EH (cell line): ENCODE measurements at places on chromosomes 5 and 9.
A peak's percentile ranks its signal among the peaks of the same experiment; 100 is the strongest.

- DNase-seq, result no peak
Measured at GRCh38 chr5:23457780-23458179, 49.6 kb upstream of the PRDM9 start.

DNA sequence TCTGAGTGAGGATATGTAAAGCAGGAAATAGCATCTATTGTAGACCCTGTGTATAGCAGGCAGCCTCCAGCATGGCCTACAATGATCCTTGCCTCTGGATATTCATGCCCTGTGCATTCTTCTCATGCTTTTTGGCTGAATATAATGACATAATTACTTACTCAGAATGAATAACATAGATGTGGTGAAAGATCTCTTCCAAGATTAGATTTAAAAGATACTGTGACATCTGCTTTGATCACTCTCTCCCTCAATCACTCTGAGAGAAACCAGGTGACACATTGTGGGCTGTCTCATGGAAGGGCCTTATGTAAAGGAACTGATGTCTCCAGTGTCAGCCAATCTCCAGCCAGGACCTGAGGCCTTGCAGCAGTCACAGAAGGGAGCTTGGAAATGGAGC, 376.7 kb downstream of the DNAH5 start:
- peak; percentile 87 for DNase-seq

DNA sequence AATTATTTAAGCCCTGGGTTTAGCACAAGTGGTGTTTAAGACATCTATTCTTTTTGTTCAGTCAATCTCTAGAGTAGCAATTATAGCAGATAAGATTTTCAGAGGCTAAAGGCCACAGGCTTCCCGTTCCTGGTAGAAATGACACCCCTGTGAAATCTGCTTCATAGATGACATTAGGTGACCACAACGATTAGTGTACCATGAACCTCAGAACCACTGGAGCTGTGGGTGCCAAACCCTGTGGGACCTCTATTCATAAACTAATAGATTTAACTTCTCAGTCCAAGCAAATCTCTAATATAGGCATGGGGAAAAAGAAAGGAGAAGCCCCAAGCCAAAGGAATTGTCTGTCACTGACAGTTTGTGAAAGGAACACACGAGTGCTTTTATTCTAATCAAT, 207.4 kb downstream of the ARRDC3 start:
- DNase-seq, result no peak

DNA sequence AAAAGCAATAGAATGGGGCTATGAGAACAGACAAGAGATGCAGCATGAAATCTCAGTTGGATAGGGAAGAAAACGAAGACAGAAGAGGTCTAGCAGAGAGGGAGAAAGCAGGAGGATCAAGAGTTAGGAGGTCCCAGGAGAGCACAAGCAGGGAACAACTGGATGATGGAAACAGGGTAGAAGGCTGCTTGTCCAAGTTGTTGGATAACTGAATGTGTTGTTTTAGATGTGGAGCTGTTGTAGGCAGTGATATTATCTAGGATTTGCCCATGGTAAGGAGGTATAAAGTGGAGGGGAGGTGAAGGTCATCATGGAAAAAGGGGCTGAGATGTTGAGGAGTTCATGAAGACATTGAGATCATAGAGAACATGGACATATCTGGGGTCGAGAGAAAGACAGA, 12.4 kb upstream of the RHOBTB3 start:
- no peak for DNase-seq

- no peak for DNase-seq
Measured at GRCh38 chr9:4164356-4164755, 135.5 kb downstream of the GLIS3 start.

- DNase-seq, result no peak
Measured at GRCh38 chr5:76529464-76530344, 93.5 kb downstream of the F2RL2 start.

DNA sequence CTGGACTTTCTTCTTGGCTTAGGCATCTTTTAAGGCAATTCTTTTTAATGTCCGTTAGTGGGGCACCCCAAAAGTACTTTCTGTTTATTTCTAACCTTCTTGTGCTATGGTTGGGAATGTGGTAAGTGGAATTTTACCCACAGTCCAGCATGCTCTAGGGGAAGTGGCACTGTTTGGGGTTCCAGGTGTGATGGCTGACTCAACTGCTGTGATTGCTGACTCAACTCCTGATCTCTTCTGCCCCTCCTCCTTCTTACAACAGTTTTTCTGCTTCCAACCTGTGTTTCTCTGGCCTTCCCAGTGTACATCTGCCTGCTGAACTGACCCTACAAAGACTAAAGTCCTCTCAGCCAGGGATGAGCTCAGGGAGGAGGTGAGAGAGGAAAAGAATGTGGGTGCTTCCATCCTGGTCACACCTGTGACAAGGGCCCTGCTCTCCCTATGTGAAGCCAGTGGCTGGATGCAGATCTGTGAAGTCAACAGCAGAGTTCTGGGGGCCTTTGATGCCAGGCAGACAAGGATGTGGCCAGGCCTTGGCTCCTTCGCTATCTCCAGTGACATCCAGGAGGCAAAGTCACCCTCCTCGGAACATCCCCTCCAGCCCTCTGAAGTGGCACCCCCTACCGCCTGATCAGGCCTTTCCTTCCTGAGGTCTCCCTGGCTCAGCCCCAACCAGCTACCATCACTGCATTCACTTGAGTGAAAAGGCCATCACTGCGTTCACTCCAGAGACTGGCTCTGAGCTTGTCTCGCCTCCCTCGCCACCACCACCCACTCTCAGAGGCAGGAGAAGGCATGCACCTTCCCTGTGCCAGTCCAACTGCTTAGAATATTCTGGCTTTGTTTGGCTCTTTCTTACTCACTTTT, 72.2 kb downstream of the C5orf15 start:
- no peak for DNase-seq

DNA sequence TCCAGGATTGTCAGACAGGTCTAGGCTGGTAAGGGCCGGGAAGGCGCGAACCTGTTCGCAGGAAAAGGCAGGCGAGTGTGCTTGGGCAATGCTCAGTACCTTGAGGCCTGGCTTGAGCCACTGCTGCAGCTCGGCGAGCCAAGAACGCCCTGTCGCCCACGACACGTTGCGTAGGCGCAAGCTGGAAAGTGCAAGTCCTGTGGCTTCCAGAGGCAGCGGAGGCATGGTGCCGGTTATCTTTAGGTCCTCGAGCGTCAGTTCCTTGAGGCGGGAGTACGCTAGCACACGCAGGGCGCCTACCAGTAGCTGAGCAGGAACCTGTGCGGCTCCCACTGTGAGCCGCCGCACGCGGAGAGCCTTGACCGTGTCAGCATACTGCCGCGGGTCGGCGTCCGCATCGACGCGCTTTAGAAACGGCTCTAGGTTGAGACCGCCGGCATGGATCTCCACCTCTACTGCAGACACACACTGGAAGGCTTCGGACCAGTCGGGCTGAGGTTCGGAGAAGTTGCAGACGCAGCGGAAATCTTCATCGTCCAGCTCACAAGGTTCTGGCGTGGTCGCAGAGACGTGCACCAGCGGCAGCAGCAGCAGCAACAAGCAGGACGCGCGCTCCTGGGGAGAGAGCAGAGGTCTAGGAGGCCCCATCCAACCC, 482 bp downstream of the CD14 start:
- DNase-seq, result peak; percentile 52

DNA sequence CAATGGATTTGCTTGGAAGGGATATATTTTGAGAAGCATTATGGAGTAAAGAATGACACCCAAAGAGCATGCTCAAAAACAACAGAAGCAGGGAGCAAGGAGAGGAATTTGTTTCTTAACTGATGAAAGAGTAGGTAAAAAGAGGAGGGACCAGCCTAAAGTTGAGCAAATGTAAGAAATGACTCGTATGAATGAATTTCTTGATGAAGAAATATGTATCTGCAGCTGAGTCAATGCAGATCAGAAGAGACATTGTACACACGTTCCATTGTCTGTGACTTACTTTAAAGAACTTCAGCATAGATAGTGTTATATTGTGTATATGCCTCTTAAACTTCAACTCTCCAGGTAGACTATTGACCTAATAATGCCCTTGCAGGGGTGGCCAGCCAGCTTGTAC, 112.7 kb upstream of the NREP start:
- DNase-seq, result peak; percentile 17

GRCh38 chr5:143968071-143968878, 156.3 kb downstream of the HMHB1 start:
- peak; percentile 79 for DNase-seq

DNA sequence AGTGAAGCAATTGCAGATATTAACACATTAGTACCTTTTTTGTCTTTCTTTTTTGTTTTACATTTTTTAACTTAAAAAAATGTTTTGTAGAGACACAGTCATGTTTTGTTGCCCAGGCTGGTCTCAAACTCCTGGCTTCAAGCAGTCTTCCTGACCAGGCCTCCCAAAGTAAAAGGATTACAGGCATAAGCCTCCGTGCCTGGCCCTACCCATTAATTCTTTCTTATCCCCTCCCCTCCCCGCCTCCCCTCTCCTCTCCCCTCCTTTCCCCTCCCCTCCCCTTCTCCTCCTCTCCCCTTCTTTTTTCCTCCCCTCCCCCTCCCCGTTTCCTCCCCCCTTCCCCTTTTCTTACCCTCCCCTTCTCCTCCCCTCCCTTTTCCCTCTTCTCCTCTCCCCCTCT, 182.4 kb downstream of the FER start:
- no peak for DNase-seq

GRCh38 chr5:174951151-174951780, 226.9 kb downstream of the MSX2 start:
- peak; percentile 74 for DNase-seq

DNA sequence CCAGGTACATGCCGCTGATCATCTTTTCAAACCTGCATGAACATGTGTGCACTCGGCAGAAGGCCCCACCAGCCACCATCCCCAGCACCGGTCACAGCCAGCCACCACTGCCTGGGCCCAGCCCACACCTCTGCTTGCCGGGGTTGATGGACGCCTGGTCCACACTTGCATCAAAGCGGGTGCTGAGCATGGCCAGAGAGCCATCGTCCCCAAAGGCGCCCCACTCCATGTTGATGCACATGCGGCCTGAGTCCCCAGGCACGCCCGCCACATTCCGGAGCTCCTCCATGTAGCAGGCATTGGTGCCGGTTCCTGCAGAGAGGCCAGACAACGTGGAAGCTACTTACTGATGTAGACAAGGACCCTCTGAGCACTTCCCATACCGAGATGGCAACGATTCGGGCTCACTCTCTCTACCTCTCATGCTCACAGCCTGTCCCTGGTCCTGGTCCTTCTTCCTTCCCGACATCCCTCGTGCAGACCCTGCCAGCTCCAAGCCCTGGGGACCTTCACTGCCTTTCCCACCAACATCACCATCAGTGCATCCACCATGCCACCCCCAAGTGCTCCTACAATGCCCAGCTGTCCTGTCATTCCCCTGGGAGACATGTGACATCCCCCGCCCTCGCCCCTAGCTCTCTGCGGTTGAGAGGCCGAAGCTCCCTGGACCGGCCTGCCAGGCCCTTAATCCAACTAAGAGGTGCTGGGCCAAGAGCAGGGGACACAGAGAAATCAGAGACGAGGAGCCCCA, 17.2 kb downstream of the HK3 start:
- DNase-seq, result no peak

- no peak for DNase-seq
Measured at GRCh38 chr5:135543001-135543484, 7.3 kb upstream of the NEUROG1 start.

DNA sequence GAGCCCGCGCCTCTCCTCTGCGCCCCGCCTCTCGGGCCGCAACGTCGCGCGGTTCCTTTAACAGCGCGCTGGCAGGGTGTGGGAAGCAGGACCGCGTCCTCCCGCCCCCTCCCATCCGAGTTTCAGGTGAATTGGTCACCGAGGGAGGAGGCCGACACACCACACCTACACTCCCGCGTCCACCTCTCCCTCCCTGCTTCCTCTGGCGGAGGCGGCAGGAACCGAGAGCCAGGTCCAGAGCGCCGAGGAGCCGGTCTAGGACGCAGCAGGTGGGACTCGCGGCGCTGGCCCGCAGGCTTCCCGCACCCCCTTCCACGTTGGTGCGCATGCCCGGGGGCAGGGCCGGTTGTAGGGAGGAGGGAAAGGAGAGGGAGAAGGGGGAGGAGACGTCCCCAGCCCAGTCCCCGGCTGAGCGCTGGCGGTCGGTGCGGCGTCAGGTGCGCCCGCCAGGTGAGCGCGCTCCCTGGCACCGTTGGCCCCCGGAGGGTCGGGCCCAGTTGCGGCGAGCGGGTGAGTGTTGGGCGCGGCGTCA, at the start of gene OCLN:
Gene OCLN (plus strand): TSS at position 400 of the 532 bp plus-strand sequence. CDS start 11,455 bp downstream, outside the sequence.
- DNase-seq, result peak; percentile 14

DNA sequence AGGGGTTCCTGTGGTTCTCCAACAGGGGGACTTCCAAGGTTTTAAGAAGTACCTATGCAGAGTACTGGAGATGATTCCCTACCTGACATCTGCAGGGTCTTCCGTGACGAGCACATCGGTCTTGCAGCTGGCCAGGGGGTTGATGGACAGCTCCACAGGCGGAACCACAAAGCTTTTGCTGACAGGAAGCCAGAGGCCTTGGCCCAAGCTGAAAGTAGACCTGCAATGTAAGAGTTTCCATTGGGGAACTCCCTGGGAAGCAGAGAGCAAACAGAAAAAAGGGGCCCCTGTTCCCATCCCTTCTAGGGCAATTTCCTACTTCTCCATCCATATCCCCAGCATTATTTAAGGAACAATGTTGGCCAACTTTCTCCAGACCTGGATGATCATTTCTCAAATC, 288.0 kb downstream of the TRIM32 start:
- no peak for DNase-seq

DNA sequence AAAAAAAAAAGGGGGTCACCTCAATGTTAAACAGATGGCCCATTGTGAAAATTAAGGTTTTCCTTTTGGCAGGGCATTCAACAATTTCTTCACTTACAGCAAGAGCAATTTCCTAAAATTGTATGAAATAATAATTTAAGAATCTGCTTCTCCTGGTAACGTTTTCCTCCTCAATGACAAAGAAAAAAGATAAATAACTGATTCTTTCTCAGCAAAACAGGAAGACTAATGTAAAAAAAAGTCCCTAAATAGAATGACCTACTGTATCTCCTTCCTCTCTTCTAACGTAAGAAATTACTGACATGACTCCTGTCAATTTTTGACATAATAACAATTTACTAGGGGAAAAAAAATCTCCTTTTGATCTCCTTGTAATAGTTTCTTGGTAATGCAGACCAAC, 25.5 kb downstream of the ABHD17B start:
- no peak for DNase-seq

- no peak for DNase-seq
Measured at GRCh38 chr5:157059093-157059539, at the start of gene HAVCR1. HAVCR1 (minus strand) TSS chr5:157059116; CDS start chr5:157057943, 1,173 bp downstream.

DNA sequence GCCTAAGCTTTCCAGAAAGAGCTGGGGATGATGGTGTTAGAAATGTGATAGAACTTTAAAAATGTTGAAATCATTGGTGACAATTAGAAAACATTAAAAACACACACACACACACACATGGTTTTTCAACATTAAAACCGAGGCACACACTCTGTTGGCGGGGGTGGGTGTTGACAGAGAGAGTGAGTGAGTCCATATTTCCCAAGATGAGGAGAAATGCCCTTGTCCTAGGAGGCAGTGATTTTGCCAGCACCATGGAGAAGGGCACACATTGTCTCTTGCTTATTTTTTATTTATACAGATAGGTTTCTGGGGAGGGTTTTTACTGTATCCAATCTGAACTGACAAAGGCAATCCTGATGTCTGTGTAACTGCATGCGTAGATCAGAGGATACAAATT, 152.5 kb downstream of the INSYN2B start:
- DNase-seq, result peak; percentile 16

- no peak for DNase-seq
Measured at GRCh38 chr5:142404046-142404477, 79.2 kb upstream of the SPRY4 start.
